ENCODE measurements at places on chromosomes 7 and 10.

DNA sequence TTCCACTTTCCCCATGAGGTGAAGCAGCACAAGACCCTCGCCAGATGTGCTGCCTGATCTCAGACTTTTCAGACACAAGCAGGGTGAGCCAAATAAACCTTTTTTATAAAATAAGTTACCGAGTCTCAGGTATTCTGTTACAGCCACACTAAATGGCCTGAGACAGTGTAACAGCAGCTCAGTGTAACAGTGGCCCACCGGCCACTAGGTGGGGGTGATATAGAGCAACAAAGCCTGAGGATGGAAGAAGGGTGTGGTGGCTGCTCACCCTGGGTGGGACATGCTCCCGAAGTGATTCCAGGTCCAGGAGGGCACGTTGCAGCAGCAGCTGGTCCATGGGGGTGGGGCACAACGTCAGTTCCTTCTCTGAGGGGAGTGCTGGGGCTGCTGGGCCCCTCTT lies 44.6 kb downstream of the BMS1 start:
- no peak for DNase-seq

DNA sequence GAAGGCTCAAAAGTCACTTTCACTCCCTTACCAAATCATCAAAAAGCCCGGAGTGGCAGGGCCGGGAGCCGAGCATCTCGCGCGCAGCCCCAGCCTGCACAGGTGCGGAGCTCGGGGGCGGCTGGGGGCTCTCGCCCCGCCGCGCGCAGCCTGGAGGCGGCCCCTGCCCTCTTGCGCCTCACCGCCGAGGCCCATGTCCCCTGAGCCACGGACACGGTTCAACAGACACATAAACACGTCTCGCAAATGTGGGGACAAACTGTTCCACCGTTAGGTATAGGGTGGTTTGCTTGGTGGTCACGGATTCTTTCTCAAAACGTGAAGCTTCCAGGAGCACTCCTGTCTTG lies 700 bp downstream of the GSAP start:
- DNase-seq = no peak

DNA sequence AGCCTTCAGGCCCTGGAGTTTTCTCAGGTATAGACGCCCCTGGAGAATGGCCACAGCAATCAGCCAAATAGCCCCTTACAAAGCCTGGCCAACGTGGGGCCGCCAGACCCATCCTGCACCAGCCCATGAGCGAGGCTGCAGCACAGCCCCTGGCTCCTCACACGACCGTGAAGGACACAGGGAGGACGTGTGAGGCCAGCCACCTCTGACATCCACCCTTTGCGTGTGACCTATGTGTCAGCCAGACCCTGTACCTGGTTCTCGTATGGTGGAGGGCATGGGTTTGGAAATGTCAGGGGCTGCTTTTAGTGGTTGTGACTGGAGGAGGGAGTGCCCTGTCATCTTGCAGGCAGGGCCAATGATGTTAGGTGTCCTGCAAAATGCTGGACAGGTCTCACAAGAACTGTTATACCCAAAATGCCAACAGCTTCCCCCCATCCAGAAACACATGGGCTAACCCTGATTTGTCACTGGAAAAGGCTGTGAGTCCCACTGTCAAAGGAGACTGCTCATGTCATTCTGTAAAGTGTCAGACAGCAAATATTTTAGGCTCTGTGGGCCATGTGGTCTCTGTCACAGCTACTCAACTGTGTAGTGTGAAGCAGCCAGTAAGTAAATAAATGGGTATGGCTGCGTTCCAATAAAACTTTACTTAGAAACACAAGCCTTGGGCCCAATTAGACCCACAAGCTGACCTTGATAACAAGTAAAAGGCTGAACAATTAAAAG lies 30.0 kb downstream of the NOD1 start:
- no peak for DNase-seq

DNA sequence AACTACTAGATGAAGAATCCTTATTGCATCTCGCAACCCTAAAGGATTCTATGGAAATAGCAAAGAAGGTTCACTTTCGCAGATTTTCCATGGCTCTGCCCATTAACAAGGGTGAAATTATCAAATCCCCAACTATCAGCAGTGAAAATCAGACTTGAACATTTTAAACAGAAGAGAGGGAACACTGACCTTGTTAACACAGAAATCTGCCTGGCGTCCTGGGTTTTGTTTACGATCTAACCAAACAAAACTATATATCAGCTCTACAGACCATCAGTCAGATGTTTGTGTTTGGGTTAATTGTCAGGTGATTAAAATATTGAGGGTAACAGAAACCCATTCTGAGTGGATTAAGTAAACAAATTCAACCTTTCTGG lies 1.9 kb downstream of the CTTNBP2 start:
- no peak for DNase-seq

DNA sequence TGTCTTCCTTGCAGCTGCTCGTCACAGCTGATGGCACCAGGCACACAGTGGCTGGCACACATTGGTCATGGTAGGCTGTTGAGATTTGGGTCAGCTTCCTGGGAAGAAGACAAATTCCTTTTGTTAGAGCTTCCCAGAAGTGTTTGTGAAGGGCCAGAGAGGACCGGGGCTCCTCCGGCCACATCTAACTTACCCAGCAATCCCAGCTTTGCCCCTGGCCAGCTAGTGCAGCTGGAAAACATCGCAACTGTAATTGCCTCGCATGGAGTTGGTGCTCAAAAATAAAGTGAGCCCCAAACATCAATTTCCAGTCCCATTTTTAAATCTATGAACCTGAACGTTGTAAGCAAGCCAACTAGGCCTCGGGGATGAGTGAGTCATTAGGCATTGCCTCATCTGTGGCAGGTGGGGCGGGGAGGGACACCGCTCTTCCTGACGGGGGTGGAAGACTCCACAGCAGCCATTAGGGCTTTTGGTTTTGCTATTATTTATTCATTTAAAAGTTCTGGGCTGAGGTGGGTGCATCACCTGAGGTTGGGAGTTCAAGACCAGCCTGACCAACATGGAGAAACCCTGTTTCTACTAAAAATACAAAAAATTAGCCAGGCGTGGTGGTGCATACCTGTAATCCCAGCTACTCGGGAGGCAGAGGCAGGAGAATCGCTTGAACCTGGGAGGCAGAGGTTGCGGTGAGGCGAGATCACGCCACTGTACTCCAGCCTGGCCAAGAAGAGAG lies 12.4 kb downstream of the CPA5 start:
- DNase-seq = no peak

- DNase-seq = no peak
These were observed 52.2 kb upstream of the FXYD4 start for GRCh38 chr10:43318976-43319960.

All from stimulated activated CD8-positive, alpha-beta memory T cell treated with anti-CD3 and anti-CD28 coated beads, Interleukin-2, amount 100 ng/mL, for 1 hour (primary cell).